ENCODE measurements at places on chromosomes 5 and 9.
A peak's percentile ranks its signal among the peaks of the same experiment; 100 is the strongest.

DNA sequence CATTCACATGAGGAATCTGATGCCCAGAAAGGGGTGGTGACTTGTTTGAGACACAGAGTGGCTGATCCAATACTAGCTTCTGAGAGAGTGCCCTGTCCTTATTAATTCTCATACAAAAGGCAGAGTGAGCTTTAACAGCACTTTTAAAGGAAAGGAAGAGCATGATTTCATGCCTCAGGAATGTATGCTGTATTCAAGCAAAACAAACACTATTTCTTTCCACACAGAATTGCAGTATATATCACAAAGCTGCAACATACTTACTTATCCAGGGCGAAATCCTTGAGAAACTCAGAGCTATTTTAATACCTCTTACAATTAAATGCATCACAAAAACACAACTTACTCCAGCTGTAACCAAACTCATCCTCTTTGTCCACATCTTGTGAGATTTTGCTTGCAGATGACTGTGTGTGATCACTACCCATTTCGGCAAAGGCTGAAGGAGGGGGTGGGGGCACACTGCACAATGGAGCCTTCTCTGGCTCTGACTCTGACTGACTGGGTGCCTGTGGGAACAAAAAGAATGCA lies 139.8 kb downstream of the MPDZ start:
- DNase-seq, result no peak

DNA sequence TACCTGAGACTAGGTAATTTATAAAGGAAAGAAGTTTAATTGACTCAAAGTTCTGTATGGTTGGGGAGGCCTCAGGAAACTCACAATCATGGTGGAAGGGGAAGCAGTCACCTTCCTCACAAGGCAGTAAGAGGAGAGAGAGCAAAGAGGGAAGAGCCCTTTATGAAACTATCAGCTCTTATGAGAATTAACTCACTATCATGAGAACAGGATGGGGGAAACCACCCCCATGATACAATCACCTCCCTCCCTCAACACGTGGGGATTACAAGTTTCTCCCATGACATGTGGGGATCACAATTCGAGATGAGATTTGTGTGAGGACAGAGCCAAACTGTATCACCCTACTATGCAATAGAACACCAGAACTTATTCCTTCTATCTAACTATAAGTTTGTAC lies 27.9 kb downstream of the CD274 start:
- DNase-seq, result no peak

DNA sequence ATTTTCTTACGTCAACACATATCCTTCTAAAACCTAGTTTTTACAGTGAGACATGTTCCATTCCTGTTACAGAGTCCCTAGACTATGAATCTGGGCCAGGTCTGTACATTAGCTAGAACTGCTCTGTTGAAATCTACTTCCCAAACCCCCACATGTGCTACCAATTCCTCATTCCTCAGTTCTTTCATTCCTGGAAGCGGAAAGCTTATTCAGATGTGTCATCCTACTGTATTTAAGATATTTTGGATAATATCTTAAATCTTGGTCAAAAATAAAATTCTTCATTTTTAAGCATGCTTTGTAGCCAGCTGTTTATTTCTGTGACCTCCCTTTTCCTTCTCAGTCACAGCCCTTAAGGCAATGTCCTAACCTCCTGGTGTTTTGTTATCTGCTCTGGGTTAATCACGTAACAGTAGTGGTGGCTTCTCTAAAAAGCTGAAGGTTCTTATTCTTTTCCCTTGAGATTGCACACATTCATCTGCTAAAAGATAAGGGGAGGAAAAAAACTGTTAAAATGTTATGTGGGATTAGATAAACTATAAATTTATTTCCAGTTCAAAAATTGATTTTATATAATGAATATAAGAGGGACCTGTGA lies 35.6 kb downstream of the GLRX start:
- no peak for DNase-seq

- no peak for DNase-seq
These were observed 40.0 kb downstream of the LARP1 start for GRCh38 chr5:154795235-154795596.

- no peak for DNase-seq
These were observed 35.3 kb downstream of the C5orf15 start for GRCh38 chr5:133933169-133933509.

GRCh38 chr5:39459071-39459470 lies 34.3 kb upstream of the DAB2 start:
- DNase-seq, result no peak

- no peak for DNase-seq
These were observed 675.6 kb downstream of the BRINP1 start for GRCh38 chr9:118693645-118694044.

GRCh38 chr5:74990194-74990593 lies 62.2 kb downstream of the GCNT4 start:
- DNase-seq, result no peak

GRCh38 chr9:33823801-33824200 lies 6.8 kb downstream of the UBE2R2 start:
- DNase-seq, result no peak

- peak; percentile 93 for DNase-seq
These were observed at the start of gene CDK9 for GRCh38 chr9:127785933-127786772. TSS of gene CDK9 (plus strand) at chr9:127786034. CDS start at chr9:127786149, 115 bp downstream.

Measured in uterus (tissue), 4 donors.